Activated naive CD4-positive, alpha-beta T cell treated with anti-CD3 and anti-CD28 coated beads, Interleukin-2, amount 10 ng/mL, durations not matched to agents 7 days and 5 days (primary cell): ENCODE measurements at places on chromosomes 12 and 14.

- no peak for DNase-seq
Observed at GRCh38 chr12:10283027-10283426, 24.6 kb upstream of the KLRD1 start.

GRCh38 chr14:34297786-34298520 lies 164.1 kb downstream of the SPTSSA start:
- DNase-seq: no peak

- DNase-seq: peak; percentile 42
Observed at GRCh38 chr14:103074729-103075367, 9.2 kb upstream of the LBHD2 start.

DNA sequence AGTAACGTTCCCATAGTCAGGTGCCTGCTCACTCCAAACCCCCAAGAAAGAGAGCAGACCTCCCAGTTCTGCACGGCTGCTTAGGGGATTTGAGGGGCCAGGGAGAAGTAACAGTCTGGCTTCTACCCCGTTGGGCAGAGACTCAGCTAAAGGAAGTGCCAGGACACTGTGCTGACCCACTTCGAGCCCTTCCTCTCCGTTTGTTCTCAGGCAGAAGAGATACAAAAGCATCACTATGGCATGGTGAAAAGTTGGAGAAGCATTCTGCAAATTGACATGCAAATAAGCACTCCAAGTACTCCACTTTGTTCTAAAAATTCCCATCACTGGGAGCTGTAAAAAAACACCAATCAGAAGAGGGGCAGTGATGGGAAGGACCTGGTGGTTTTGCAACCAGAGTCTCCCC lies 239.1 kb downstream of the EGLN3 start:
- no peak for DNase-seq

DNA sequence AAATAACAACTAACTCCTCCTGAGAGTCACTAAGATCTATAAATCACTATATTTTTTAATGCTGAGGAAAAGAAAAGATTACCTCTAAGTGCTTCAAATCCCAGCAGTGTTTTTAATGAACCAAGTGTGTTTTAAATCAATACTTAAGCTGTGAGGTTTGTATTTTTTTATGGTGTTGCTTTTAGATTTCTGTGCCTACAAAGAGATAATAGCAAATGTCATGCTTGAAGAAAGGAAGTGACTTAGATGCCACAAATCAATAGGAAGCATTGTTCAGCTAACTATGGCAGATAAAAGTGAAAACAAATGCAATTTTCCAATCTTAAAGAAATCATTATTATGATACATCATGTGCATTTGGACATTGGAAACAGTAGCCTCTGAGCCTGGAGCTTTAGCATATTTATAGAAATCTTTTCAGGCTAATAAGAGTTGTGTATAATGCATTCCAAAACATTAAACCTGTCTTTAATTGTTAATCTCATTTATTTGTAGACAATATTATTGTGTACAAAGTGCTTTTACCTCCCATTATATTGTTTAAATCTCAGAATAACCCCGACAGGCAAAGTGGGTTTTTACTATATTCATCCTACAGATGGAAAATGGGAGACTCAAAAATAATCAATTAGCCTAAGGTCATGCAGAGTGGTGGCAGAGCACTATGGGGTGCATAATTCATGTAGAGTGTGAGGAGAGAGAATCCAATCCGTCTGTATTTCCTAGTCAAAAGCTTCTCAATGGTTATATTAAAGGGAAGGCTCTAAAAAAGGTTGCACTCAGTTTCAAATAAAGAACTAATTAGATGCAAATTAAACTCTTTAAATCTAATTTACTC lies 486.2 kb downstream of the NAV3 start:
- DNase-seq: no peak

GRCh38 chr12:101594700-101595099 lies at the start of gene MYBPC1:
Gene MYBPC1 (plus strand): TSS chr12:101594971. CDS start chr12:101595071, 100 bp downstream.
- DNase-seq: no peak

GRCh38 chr14:93280743-93281142 lies 52.1 kb downstream of the BTBD7 start:
- DNase-seq: no peak

DNA sequence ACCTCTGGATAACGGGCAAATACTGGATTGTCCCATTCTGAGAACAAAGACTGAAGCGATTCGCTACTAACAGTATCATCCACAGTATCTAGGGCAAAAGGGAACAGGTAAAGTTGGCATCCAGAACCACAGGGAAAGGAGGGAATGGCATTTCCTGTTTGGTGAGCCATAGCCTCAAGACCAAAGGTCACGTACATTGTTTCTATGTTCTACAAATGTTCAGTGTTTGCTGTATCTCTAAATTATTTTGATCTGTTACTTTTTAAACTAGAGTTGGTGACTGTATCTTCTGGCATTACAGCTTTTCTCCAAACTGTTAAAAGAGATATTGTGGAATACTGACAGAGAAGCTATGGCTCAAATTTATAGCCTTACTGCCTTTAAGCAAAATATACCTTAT lies 9.7 kb downstream of the MLH3 start:
- DNase-seq: no peak

- DNase-seq: peak; percentile 89
Observed at GRCh38 chr12:26884765-26885576, 52.0 kb upstream of the ITPR2 start.

- no peak for DNase-seq
Observed at GRCh38 chr14:30305346-30305745, 253.6 kb upstream of the G2E3 start.

- no peak for DNase-seq
Observed at GRCh38 chr14:59061292-59061691, 127.2 kb upstream of the DAAM1 start.

- no peak for DNase-seq
Observed at GRCh38 chr12:131723532-131723931, 12.6 kb downstream of the SFSWAP start.

- no peak for DNase-seq
Observed at GRCh38 chr12:50790081-50790480, 26.2 kb downstream of the ATF1 start.

DNA sequence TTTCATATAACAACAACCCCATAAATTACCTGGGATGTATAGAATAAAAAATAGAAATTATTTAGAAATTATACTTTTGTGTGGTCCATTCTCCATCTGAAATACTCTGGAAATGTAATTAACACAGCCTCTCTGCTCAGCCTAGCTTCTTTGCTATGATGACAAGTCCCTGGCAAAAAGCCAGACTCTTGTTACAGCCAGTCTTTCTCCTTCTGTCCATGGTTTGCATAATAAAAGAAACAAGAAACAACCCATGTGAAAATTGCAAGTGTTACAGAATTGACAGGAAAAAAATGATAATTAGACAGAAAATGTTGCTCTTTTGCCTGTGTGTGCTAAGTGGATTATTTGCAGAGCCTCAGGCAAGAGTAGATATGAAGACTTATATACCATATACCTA lies 61.3 kb downstream of the C12orf50 start:
- no peak for DNase-seq

DNA sequence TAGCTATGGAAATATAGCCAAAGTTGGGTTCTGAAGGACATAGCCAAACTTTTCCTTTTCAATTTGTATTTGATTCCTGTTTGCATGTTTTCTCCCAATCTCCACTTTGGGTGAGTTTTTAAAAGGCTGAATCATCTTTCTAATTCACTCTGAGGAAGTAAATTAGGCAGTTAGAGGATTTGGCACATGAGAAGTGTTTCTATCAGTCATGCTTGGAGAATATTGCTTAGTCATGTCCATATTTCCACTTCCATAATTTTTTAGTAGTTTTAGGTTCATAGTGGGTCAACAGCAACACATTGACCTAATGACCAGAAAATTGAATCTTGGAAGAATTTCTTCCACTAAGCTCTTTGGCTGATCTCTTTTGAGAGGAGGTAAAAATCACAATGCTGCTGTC lies 21.8 kb downstream of the IRAK3 start:
- no peak for DNase-seq

DNA sequence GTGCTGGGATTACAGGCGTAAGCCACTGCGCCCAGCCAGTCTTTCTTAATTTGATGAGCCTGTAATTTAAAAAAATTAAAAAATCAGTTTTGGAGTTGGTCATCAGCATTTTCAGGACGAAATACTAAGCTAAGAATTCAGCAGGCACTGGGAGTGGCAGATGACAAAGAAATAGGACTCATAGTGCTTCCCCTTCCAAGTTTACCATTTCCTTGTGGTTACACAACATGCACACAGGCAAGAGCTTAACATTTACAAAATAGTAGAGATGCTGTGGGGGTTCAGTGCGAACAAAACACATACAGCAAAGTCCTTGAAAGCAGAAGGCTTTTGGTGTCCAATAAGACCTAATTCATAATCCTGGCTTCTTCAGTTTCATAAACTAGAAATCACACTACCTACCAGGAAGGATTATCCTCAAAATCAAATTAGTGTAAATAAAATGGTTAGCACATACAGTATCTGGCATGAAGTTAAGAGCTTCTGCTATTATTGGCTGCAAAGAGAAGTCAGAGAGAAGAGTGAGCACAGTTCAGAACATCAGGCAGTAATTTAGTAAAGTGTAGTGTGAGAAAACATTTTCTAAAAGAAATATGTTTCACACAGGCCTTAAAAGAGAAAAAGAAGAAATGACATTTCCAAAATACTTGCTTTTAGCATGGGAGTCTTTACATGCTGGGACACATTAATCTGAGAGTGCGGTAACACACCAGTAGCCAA lies 22.2 kb upstream of the KIF21A start:
- DNase-seq: no peak

DNA sequence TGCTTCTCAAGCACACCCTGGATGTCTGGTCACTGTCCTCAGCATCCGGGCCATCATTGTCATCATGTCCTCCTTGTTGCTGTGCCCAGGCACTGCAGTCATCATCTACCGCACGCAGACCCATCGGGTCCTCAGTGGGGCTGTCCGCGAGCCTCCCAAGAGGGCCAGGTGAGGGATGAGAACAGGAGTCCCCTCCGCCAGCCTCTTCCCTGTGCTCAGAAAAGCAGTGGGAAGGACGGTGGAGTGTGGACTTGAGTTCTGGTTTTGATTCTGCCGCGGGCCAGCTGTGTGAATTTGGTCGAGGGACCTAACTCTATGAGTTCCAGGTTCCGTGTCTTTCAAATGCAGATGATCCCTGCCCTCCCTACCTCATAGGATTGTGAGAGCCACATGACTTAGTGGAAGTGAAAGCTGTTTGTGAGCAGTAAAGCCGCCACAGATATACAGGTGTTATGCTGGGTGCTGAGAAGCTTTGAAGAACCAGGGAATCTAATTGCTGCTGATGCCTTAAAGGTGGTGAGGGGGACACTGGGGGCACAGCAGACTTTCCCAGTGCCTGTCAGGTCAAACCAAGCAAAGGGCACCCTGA lies 122.9 kb upstream of the RAP1B start:
- no peak for DNase-seq

DNA sequence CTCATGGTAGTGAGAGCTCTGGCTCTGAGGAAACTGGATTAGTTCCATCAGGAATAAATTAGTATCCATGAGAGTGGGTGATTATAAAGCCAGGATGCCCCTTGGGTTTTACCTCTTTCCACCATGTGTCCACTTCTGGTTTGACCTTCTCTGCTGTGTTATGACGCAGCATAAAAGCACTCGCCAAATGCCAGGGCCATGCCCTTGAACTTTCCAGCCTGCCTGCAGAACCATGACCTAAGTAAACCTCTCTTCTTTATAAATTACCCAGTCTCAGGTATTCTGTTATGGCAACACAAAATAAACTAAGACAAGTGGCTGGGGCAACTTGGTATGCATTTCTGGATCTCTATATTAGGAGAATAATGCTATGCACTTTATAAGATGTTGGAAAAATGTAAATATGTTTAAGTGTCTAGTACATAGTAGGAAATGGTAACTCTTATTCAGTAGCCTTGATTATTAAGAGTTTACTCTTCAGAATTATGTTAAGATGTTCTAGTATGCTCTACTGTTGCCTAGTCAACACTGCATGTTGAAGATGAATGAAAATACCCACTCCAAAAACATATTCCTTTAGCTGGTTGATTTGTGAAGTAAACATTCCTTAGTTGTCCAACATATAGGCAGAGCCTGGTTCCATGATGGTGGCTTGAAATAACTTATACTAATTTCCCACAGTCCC lies 455.6 kb upstream of the TMPO start:
- no peak for DNase-seq

- DNase-seq: no peak
Observed at GRCh38 chr14:33647385-33647786, 303.5 kb downstream of the EGLN3 start.

DNA sequence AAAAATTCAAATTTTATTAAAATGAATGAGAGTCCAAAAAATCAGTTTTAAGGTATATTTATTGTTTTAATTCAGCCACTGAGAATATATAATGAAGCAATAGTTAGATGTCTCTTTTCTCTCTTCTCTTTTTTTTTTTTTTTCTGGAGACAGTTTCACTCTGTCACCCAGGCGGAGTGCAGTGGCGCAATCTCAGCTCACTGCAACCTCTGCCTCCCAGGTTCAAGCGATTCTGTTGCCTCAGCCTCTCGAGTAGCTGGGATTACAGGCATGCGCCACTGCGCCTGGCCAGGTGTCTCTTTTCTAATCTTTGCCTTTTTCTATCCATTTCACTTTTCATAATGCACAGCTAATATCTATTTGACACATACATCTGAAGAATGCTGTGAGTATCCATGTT lies 307.1 kb upstream of the RGS6 start:
- no peak for DNase-seq

GRCh38 chr12:80460972-80461371 lies 16.9 kb downstream of the PTPRQ start:
- DNase-seq: no peak

GRCh38 chr12:121812921-121813896 lies 9.4 kb downstream of the SETD1B start:
- peak; percentile 50 for DNase-seq

DNA sequence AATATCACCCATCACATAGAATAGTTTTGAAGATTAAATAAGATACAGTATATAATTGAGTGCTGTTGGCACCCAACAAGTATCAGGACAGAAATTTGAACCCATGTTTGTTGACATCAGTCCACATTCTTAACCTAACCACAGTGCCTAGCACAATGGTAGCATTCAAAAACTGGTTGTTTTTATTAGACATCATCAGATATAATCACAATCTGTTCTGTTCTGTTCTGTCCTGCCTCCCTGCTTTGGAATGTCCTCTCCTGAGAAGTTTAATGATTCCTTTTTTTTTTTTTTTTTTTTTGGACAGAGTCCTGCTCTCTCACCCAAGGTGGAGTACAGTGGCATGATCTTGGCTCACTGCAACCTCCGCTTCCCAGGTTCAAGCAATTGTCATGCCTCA lies 476.6 kb downstream of the RMST start:
- no peak for DNase-seq

GRCh38 chr12:59087691-59088090 lies 167.4 kb upstream of the LRIG3 start:
- DNase-seq: no peak

- DNase-seq: peak; percentile 64
Observed at GRCh38 chr12:107322063-107322462, 228.7 kb upstream of the CRY1 start.

GRCh38 chr12:122878780-122879612 lies 16.9 kb downstream of the VPS37B start:
- DNase-seq: no peak
